ENCODE measurements at places on chromosomes 2 and 18.

GRCh38 chr2:200741468-200742202 lies 70.1 kb upstream of the BZW1 start:
- no peak for DNase-seq

DNA sequence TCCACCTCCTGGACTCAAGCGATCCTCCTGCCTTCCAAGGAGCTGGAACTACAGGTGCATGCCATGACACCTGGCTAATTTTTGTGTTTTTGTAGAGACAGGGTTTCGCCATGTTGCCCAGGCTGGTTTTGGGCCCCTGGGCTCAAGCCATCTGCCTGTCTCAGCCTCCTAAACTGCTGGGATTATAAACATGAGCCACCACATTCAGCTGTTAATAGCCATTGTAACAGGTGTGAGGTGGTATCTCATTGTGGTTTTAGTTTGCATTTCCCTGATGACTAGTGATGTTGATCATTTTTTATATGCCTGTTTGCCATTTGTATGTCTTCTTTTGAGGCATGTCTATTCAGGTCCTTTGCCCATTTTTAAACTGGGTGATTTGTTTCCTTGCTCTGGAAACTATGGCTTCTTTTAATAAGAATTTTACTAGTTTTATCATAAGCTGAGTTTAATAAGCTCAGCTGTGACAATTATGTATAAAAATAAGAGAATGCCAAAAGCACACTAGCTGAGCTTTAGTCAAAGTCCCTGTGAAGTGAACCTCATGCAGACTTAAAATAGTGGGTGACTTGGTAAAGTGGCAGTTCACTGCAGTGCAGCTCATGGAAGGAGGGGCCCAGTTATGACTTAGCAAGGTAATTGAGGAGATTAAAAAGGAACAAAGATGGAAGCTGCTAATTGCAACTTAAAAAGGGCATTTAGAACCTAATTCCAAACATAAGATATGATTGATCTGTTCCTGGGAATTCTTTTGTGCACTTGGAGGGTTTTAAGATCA lies 465.1 kb downstream of the TGIF1 start:
- DNase-seq: no peak

DNA sequence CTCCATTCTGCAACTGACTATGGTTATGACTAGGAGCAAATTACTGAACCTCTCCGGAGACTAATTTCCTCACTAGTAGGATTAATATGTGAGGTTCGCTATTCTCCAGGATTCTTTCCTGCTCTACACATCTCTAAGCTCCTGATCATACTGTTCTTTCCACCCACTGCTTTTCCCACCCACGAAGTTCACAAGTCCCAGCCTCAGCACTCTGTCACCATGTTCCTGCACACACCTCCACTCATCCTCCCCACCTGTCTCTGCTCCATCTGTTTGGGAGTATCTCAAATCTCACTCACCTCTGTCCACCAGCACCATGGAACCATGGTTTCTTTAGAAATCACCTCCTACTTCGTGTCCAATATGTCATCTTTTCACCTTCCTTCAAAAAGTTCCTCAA lies 185.3 kb downstream of the LRATD1 start:
- no peak for DNase-seq

- no peak for DNase-seq
Measured at GRCh38 chr2:176334729-176335128, 65.5 kb downstream of the MTX2 start.

DNA sequence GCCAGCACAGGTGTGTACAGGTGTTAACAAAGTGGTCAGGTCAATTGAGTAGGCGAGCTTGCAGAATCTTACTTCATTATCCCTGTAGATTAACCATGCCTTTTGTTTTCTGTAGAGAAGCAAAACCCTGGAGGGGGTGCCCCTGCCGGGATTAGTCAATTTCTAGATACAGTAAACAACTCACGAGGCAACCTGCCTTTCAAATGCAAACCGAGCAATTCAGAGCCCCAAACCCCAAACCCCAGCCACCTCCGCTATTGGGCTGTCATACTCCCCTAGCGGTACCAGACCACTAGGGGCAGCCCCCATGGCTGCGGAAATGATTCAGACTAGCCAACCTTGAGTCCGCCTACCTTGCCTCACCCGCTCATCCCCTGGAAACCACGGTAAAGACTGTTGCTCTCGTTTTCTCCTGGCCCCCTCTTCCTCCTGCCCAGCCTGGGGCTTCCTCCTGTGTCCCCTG lies 61.4 kb upstream of the KIF5C start:
- DNase-seq: peak; percentile 66

GRCh38 chr18:59619816-59620215 lies 77.4 kb downstream of the CCBE1 start:
- no peak for DNase-seq

DNA sequence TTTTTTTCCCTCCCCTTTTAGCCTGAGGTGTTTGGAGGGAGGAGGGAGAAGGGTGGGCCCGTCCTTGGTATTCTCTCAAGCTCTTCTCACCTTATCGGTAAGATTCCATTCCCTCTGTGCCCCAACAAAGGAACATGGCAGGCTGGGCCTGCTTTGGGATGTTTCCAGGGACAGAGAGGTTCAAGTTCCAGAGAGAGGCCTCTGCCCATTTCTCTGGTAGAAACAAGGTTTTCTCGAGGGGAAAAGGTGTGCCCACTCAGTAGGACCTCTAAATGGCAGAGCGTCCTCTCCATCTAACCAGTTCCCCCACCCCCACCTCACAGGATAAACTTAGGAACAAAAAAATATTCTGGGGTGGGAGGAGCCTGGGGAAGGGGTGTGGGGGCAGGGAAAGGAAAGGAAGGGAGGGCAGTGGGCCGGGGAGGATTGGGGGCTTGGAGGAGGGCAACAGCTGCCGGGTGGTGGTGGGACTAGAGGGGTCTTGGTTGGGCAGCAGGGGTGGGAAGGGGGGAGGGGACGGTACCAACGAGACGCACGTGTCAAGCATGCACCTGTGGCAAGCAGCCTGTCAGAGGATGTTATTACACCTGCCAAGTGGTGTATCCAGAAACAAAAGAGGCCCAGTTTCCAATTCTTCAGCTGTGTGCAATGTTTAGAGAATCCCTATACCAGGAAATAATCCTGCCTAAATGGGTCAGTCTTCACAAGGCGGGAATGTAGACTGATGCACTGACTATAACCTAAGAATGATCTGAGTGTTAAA lies 2.1 kb downstream of the PCBP1 start:
- peak; percentile 53 for DNase-seq

- no peak for DNase-seq
Measured at GRCh38 chr2:133517876-133518275, 50.4 kb downstream of the NCKAP5 start.

DNA sequence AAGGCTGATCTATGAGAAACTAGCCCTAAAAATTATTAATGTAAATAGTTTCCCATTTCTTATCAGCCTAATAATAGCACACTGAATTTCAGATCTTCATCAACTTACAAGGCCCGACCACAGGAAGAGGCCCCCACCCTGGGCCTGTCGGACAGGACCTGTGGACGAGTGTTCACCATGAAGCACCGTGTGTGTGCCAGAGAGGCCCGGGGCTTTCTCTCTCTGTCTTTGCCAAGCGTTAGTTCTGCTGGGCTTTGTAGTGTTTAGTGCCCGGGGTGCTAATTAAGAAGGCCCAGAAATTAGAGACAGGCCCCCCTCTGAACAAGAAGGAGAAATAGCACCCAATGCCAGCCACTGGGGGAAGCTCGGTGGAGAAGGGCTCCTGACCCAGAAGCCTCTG lies 265.7 kb downstream of the TWIST2 start:
- DNase-seq: no peak

- DNase-seq: no peak
Measured at GRCh38 chr2:71454221-71455010, 1.1 kb downstream of the DYSF start.

DNA sequence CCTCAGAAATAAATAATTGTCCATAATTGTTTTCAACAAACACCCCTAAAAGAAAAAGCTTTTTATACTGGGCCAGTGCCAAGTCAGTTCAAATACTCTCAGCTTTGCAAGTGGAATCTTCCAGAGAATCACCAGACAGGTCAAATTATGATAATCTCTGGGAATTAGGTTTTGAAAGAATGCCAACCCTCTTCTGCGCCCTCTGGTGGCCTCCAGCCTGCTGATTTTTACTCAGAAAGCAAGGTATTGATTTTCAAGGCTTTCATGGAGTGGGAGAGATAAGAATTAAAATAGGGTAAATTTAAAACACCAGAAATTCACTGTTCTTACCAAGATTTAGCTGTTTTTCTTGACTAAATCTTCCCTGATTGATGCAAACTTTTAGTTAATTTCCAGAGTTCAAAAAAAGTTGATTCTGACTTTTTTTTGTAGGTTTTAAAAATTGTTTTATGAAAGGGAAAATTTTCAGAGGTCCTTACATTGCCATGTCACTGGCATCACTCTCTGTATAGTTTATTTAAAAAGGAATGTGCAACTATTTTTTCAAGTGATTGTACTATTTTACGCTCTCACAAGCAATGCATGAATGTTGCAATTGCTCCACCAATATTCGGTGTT lies 282.9 kb upstream of the TNP1 start:
- no peak for DNase-seq

DNA sequence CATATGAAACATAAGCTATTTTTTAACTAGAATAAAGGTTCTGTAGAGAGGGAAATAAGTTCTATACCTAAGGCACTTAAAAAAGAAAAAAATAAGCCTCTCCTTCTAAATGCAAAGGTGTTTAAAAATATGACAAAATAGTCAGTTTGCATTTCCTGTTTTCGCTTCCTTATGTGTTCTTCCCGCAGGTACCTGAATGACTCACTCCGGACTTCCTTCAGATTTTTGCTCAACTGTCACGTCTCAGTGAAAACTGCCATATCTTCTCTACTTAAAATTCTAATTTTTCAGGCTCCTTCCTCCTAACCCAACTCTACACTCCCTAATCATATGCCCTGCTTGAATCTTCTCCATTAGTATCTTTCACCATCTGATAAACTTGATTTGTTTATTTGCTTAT lies 1333.1 kb downstream of the LRP1B start:
- DNase-seq: no peak

GRCh38 chr18:36185157-36185556 lies 2.1 kb upstream of the MOCOS start:
- DNase-seq: no peak

DNA sequence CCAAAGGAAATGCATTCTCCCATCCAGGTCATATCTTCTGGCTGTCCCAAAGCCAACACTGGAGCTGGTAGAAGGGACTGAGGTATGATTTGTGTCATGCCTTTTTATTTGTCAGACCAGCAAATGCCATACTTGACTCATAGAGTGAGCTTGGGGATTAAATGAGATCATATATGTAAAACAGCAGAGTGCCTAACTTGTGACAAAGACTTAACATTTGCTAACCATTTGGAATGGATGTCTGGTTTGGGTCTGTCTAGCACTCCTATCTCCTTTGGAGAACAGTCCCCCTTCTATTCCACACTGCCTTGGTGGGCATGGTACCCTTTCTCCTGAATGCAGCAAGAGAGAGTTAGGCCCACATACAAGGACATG lies 128.5 kb upstream of the LGALSL start:
- peak; percentile 9 for DNase-seq

DNA sequence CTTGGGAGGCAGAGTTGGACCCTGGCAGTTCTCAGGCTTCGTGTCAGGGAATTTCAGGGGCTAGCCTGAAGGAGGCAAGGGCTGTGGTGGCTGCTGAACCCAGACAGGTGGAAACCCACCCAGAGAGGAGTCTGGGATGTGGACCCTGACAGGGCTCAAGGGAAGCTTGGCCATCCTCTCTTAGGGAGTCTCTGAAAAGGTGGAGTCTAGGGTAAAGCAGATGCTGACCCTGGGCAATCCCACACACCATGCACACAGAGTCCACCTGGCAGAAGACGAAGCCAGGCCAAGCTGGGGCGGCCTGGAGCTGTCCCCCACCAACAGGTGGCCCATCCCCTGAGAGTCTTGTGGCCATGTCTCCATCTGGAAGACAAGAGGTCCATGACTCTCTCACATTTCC lies 41.2 kb upstream of the TEX51 start:
- no peak for DNase-seq

GRCh38 chr2:47569658-47570475 lies 166.9 kb downstream of the MSH2 start:
- DNase-seq: no peak

- no peak for DNase-seq
Measured at GRCh38 chr2:239343946-239344856, 56.6 kb downstream of the HDAC4 start.

DNA sequence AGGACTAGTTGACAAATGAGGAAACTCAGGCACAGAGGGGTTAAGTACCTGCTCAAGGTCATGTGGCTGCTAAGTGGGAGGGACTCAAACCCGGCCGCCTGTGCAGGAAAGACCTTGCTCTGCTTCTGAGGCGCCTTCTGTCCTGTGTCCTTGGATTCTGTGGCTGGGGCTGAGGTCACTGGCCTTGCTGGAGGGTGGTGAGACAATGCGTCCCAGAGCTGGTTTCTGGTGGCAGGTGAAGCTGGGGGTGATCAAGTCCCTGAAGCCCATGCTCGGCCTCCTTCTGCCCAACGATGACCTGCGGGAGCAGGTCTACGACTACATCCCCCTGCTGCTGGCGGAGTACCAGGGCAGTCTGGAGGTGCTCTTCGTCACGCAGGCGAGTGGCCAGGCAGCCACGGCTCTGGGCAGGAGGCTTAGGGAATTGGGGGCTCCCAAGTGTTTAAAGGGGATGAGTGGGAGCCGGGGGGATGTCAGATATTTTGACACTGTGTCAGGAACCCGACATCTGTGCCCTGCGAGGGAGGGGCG lies 16.1 kb downstream of the MROH2A start:
- DNase-seq: no peak

Data from CD4-positive, alpha-beta T cell treated with Interleukin-17A for 1 hour (primary cell).